ENCODE measurements at places on chromosomes 1 and 21.

DNA sequence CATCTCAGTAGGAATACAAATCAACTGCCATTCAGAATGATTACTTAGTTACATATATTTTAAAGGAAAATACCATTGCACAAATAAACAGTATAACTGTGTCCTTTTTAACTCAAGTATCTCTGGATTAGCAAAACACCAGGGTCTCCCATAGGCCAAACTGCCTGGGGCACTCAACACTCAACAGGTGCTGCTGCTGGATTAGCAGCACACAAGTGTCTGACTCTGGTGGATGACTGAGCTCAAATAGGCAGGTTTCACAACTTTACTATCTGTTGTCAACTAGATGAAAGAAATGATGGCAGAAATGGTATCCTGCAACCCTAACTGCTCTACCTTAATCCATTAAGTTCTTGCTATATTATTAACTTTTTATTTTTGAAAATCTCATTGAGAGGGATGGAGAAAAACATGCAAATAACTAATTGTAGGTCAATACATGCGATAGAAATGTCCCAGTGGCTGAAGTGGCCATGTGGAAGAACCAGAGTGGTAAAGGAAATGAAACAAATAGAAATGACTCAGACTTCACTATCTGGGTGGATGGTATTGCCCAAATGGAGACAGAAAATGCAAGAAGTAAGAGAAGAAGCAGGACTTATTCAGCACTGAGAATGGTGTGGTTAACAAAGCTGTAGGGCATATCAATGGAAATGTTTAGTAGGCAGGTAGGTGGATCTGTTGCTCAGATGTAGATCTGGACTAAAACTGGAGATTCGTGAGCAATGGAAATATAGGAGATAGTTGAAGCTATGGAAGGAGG, 90.8 kb upstream of the CCDC190 start:
- DNase-seq = no peak

GRCh38 chr1:59007820-59008598, 224.2 kb upstream of the JUN start:
- DNase-seq = no peak

GRCh38 chr1:217360510-217360909, 270.4 kb downstream of the GPATCH2 start:
- DNase-seq = no peak

DNA sequence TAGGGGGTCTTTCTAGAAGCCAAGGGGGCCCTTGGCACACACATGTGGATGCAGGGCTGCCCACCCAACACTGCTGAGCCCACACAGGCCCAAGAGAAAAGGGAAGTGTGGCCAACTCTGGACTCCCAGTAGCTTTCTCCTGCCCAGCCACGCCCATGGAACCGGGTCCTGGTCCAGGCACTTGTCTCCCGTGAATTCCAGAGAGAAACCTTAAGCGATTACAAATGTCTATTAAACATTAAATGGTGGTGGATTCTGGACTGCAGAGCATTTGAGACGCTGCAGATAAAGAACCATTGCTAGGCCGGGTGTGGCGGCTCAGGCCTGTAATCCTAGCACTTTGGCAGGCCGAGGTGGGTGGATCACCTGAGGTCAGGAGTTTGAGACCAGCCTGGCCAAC, 100.6 kb upstream of the ARHGEF16 start:
- no peak for DNase-seq
